ENCODE measurements at places on chromosomes 7 and 10.

DNA sequence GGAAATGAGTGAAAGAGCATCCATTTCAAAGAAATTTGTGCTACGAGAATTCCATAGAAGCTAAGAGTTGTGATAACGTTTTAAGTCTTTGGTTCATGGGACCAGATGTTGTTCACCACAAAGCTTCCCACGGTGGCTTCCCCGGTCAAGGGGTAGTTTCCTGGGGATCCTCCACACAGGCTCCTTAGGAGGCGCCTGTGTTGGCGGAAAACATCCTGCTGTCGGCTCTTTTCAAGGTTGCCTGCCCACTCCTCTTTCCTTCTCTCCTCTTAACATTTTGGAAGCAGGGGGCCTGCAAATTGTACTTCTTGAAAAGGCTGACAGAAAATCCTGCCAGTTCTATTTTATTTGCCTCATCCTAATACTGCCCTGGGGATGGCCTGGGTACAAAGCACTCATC is 398.6 kb downstream of the SORCS1 start:
- DNase-seq = no peak

GRCh38 chr10:93518531-93518930 is 22.1 kb downstream of the CEP55 start:
- DNase-seq = no peak

DNA sequence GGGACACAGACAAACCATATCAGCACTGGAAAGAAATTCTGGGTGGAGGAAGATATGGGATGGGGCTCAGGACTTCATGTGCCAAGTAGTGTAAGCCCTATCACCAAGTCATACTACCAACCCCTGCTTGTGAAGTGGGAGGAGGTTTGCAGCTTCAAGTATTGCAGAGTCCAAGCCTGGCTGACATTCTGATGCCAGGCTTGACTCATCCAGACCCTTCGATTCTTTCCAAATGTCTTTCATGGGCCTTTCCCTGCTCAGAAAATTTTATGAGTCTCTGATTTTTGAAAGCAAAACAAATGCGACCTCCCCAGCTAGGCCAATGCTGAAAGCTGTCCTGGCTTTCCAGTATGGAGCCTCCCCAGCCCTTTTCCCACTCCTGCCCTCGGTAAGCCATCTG is 45.1 kb upstream of the SMNDC1 start:
- DNase-seq = no peak

DNA sequence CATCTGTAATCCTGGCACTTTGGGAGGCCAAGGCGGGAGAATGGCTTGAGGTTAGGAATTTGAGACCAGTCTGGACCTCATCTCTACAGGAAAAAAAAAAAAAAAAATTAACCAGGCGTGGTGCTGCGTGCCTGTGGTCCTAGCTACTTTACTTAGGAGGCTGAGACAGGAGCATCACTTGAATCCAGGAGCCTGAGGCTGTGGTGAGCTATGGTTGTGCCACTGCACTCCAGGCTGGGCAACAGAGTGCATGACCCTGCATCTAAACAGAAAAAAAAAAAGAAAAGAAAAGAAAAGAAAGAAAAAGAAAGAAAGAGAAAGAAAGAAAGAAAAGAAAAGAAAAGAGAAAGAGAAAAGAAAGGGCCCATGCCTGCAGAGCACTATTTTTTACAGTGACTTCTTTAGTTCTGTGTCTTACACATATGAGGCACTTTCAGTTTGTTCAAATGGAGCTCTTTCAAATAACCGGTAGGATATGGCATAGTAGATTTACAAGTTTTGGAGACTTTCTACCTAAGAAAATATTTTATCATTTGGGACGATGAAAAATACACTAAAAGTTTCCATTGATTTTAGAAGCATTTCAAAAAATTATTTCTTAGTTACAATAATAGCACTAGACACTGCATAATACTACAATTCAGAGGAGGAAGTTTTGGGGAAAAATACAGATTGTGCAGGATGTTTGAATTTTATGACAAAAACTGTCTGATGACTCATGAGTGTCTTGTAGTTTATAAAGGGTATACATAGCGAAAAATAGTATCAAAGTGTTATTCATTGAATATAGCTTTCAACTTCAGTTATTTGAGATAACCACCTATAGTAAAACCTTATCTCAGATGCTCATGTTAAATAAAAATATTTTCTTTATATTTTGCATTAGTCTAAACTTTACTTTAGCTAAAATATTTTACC is 75.9 kb downstream of the MDFIC start:
- DNase-seq = no peak

DNA sequence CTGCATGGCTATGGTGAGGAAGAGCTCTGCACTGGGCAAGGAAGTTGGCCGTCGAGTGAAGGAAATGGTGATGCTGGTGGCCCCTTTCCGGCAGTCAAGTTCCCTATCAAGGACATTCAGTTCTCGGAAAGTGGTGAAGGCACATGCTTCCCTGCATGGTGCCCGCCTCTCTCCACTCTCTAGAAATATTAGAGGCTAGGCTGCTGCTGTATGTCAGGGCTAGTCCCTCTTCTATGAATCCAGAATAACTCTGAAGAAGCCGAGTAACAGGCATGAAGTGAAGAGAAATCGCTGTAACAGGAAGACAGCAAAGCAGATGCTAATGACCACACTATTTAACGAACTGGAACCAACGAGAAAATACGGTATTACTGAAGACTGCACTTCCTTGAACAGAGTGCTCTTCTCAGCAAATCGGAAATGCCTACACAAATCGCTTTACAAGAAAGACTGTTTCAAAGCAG is 5.4 kb downstream of the IDI1 start:
- DNase-seq = no peak

- no peak for DNase-seq
Observed at GRCh38 chr7:95317546-95317945, 6.8 kb downstream of the PON1 start.

GRCh38 chr10:99396471-99396870 is 34.0 kb downstream of the GOT1 start:
- no peak for DNase-seq

DNA sequence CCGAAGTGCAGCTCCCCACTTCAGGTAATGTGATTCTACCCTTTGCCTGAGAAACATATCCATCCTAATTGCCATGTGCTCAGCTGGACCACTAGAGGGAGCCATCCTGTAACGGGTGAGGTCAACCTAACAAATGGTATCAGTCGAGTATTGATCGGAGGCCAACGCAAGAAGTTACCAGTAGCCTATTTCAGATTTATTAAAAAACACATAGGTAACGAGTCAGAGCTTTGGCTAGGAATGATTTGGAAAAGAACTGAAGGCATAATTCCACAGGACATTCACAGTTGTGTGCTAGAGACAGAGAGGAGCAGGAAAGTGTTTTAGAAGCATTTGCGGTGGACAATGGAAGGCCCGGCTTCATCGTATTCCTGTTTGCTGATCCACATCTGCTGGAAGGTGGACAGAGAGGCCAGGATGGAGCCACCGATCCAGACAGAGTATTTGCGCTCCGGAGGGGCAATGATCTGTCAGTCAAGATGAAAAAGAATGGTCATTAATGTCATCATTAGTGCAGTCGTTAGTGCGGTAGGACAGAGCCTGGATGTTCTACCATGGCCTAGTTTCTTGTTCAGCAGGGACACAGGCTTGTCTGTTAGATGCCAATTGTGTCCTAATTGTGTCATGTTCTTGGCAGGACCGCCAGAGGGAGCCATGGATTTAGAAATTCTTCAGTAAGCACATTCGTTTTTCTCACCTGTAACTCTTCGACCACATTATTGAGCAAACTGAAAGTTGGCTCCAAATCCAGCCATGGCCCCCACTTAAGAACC is 17.5 kb downstream of the ACTA2 start:
- DNase-seq = peak; percentile 76

- DNase-seq = peak; percentile 60
Observed at GRCh38 chr10:24858288-24859270, 93.8 kb downstream of the PRTFDC1 start.

DNA sequence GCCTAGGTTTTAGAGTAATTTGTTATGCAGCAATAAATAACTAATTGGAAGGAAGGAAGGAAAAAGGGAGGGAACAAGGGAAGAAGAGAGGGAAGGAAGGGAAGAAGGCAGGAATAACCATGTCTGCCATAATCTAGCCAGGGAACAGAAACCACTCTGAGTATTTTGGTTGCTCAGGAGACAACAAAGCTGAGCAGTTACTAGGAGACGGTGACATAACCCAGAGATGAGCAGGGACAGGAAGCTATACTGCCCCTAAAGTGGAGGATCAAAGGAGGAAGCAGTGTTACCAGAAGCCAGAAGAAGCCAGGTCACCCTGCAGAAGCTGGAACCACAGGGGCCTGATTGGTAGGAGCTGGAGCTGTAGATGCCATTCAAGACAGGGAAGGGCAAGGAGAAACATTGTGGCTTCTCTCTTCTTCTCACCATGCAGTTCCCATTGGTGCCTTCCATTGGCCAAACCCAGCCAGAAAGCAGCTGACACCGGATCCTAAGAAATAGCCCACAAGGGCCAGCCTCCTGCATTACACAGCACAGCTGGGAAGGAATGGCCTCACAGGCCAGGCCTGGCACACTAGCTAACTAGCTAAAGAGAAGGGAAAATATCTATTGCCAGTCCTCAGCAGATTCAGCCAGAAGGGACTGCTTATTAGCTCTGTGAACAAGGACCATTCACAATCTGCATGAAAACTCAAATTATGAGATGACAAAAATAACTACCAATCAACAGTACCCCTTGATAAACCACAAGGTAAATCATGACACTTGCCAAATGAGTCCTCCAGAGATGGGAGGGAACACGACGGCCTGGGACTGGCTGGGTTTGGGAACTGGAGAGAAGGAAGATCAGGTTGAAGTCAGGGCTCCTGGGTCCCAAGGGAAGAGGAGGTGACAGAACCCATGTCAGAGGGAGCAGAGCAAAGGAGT is 184.5 kb upstream of the NFE2L3 start:
- DNase-seq = no peak

- no peak for DNase-seq
Observed at GRCh38 chr10:7275761-7276440, 134.9 kb downstream of the SFMBT2 start.

DNA sequence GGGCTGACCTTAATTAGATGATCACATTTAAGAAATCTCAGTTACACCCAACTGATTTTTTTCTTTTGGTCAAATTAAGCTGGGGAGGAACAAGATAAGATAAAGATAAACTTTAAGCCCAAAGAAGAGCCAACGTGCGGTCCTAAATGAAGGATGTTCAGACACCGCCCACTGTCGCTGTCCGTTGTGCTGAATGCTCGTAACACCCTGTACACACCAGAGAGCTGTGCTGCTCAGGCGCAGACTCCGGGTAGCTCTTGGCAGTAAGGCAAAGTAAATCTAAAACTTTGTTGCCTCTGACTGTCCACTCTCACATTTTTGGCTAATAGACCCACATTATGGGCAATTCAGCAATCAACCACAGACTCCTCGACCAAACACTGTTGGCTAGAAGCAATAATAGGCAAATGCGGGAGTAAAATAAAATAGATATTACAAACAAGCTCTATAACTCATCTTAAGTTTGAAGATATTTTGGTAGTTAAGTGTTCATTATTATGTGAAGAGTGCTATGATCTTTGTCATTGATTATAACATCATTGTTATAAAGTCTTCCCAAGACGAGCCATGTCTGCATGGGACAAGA is 57.1 kb downstream of the PLPP4 start:
- DNase-seq = peak; percentile 49

GRCh38 chr10:76871697-76872295 is 765.8 kb downstream of the KCNMA1 start:
- DNase-seq = no peak

DNA sequence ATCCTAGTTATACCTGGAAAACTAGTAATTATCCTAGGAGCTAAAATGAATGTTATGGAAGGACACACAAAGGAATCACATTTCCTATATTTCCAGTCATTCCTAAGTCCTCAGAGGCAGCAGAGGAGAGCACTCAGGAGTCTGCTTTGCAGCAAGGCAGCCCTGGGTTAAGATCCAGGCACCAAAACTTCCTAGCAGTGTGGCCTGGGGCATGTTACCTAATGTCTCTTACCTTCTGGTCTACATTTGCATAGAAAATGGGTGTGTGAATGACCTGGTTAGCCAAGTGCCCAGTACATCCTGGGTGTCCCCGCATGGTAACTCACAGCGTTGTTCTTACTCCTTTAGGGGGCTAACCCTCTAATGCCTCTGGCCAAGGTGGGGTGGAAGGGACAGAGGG is 135.9 kb downstream of the TAX1BP1 start:
- no peak for DNase-seq

- DNase-seq = no peak
Observed at GRCh38 chr7:32511791-32512190, 16.5 kb downstream of the AVL9 start.

DNA sequence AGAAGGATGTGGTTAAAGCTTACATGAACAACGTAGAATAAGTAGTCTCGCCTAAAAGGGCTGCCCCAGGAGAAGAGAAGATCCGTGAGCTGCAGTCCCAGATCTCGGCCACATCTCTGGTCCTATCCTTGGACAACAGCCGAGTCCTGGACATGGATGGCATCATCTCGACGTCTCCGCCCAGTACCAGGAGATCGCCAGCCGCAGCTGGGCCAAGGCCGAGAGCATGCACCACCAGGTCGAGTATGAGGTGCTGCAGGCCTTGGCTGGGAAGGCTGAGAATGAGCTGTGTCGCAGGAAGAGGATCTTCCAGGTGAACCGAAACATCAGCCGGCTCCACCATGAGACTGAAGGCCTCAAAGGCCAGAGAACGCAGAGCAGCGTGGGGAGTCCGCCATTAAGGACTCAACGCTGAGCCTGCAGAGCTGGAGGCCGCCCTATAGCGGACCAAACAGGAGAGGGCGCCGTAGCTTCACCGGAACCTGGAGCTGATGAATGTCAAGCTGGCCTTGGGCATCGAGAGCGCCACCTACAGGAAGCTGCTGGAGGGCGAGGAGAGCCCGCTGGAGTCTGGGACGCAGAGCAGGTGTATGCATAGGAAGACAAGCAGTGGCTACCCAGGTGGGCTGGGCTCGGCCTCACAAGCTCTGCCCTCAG is 22.2 kb downstream of the LIPK start:
- DNase-seq = no peak

GRCh38 chr10:50614444-50615137 is 9.2 kb downstream of the SGMS1 start:
- no peak for DNase-seq

GRCh38 chr7:150448789-150449147 is 1.7 kb upstream of the GIMAP8 start:
- DNase-seq = peak; percentile 85

- DNase-seq = no peak
Observed at GRCh38 chr7:3242398-3242972, 58.6 kb upstream of the SDK1 start.

GRCh38 chr10:91627344-91628102 is 5.3 kb downstream of the PPP1R3C start:
- no peak for DNase-seq

DNA sequence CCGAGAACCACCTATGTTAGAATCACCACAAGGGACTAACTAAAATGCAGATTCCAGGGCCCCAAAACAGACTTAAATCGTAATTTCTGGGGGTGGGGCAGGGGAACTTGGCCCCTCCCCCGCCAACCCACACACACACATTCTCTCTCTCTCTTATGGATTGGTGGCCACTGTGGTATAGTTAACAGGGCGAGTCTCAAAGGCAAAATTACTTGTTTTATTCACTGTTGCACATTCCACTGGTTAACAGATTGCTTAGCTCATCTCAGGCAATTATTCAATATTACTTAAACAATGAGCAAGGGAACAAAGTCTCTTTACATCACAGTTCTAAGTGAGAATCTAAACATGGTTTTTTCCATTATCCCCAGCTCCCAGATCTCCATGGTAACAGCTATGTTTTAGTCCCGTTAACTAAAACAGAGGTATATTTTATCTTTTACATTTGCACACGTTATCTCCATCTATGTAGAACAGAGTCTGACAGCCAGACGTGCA is 38.5 kb downstream of the IGF2BP3 start:
- DNase-seq = no peak

GRCh38 chr7:8592167-8592566 is 158.8 kb downstream of the NXPH1 start:
- DNase-seq = no peak

- no peak for DNase-seq
Observed at GRCh38 chr10:24170199-24170598, 38.7 kb upstream of the KIAA1217 start.
